ENCODE measurements at places on chromosomes 13 and 19.
A peak's percentile ranks its signal among the peaks of the same experiment; 100 is the strongest.

DNA sequence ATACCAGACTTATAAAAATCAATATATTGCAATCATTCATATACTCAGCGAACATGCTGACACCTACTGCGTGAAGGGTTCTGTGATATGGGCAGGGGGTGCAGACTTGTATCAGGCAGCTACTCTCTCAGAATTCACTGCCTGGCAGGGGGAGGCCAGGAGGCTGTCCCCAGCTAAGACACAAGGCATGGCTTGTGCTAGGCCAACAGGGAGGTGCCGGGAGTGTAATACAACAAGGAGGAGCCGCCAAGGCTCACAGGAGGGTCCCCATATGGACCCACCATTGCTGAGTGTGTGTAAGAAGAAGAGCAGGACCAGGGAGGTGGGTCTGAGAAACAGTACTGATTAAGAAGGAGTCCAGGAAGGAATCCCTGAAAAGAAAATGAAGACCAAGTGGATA is 97.2 kb downstream of the COL4A2 start:
- DNase-seq: no peak

GRCh38 chr19:54462655-54463530 is 685 bp downstream of the LENG9 start:
- DNase-seq: peak; percentile 57

DNA sequence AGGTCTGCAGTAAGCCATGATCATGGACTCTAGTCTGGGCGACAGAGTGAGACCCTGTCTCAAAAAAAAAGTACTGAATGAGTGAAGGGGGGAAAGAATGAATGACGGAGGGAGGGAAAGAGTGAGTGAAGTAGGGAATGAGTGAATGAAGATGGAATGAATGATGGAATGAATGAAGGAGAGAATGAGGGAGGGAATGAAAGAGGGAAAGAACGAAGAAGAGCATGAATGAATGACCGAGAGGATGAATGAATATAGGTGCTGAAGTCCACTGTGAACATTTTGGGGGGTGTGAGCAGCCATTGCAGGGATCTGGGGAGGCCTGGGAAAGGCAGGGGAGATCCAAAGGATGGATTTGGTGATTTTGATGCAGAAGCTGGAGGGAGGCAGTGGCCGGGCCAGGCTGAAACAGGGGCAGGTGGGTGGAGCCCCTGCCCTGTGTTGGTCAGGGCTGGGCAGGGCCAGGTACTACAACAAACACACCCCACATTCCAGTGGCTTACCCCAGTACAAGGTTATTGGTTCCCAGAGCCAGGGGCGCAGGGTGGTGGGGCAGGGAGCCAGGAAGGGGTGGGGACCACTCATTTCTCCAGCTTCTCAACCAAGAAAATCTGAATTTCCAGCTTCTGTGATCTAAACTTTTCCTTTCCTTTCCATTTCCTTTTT is 14.3 kb downstream of the SLC27A1 start:
- DNase-seq: no peak

- no peak for DNase-seq
These were observed 8.3 kb upstream of the KCNN4 start for GRCh38 chr19:43789029-43789428.

DNA sequence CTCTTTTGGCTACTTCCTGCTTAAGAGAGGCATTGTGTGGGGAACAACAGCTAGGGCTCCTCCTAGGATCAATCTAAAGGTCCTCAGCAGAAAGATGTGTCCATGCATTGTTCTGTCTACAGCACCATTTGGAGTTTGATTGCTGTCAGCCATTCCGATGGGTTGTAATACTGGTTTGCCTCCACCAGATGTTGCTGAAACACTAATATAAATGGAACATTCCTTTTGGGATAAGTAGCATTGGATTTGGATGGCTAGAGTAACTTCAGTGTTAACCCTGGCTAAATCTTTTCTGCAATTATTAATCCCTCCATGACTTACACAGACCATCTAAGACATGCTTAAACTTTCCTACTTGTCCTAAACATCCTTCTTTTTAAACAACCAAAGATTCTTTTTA is 104.2 kb downstream of the TDRD3 start:
- no peak for DNase-seq

- no peak for DNase-seq
These were observed 702 bp upstream of the MAG start for GRCh38 chr19:35291259-35291658.

DNA sequence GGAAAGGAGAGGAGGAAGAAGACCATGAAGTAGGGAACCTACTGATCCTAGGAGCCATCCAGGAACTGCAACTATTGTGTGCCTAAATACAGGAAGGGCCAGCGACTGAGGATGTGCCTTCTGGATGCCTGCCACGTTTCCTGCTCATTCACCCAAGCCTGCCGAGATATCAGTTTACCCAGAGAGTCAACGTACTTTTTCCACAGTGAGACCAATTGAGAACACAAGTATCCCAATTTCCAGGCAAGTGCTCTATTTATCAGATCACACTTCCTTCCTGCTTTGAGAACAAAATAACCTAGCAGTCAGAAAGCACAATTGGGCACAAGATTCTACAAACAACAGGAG is 122.4 kb downstream of the AKAP11 start:
- no peak for DNase-seq

DNA sequence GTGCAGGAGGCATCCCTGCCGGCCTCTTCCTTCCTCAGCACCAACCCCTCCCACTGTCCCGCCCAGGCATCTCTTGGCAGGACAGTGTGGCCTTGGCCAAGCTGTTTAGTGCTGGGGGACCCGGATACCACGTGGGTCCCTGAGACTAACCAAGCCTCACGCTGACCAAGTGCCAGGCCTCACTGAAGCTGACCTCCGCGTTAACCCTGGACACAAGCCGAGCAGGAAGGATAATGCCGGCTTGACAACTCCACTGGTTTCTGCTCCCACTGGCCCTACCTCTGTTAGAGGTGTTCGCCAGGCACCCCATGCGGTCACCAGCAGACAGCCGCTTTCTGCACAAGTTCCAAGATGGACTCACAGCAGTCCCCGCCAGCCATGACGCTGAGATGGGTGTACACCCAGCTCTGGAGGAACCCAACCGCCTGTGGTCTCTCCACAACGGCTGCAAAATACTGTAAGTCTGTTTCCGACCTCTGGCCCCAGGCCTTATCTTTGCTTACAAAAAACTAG is 12.4 kb downstream of the GRTP1 start:
- no peak for DNase-seq
